ENCODE measurements at places on chromosomes 5 and 9.

DNA sequence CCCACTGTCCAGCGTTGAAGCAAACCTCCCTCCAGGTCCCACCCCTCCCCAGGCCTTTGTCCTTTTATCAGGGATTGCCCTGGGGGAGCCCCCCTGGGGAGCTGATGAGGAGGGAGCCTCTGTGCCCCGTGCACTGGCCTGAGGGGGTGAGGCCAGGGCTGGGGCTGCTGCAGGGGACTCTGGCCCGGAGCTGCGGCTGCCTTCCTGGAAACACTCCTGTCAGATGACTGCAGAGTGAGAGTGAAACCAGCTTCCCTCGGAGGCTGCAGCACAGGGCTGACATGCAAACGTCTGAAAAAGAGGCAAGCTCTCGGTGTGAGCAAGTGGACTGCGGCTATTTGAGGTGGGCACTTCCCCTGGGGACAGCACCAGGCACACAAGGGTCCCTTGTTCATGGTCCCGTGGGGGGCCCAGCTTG lies 4.6 kb upstream of the TRAF2 start:
- no peak for DNase-seq

GRCh38 chr5:6396836-6397535 lies 18.6 kb upstream of the MED10 start:
- no peak for DNase-seq

GRCh38 chr5:169431386-169431785 lies 130.4 kb upstream of the SLIT3 start:
- DNase-seq: no peak

GRCh38 chr9:133512253-133513213 lies 12.2 kb downstream of the MYMK start:
- no peak for DNase-seq

GRCh38 chr9:121321016-121321503 lies 49.0 kb downstream of the STOM start:
- no peak for DNase-seq

DNA sequence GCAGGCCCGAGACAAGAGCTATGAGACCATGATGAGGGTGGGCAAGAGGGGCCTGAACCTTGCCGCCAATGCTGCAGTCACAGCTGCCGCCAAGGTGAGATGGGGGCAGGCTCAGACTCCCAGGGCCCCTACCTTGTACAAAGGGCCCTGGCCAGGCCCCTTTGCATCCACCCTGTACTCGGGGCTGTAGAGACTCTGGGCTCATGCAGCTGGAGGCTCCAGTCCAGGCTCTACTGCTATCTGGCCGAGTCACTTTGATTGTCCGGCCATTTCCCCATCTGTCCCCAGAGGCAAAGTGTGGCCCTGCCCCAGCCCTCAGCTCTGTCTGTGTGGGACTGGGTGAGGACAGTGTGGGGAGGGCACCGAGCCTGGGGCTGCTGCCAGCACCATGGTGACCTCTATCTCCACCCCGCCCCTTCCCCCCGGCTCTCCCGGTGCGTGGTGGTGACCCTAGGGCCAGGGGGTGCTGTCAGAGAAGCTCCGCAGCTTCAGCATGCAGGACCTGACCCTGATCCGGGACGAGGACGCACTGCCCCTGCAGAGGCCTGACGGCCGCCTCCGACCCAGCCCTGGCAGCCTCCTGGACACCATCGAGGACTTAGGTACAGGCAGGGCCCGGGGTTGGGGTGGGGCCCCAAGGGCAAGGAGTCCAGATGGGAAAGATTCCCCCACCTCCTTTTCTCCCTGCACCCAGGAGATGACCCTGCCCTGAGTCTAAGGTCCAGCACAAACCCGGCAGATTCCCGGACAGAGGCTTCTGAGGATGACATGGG lies 6.1 kb downstream of the REEP2 start:
- no peak for DNase-seq

GRCh38 chr5:75236322-75237316 lies at the start of gene ANKRD31:
ANKRD31 (minus strand) TSS chr5:75236878; CDS start chr5:75236686, 192 bp downstream.
- peak; percentile 93 for DNase-seq

GRCh38 chr5:43236653-43237355 lies 44.8 kb downstream of the NIM1K start:
- DNase-seq: no peak

- DNase-seq: no peak
These were observed 120.9 kb downstream of the SSBP2 start for GRCh38 chr5:81629986-81630385.

GRCh38 chr5:57172466-57173318 lies 1.2 kb upstream of the GPBP1 start:
- peak; percentile 18 for DNase-seq

DNA sequence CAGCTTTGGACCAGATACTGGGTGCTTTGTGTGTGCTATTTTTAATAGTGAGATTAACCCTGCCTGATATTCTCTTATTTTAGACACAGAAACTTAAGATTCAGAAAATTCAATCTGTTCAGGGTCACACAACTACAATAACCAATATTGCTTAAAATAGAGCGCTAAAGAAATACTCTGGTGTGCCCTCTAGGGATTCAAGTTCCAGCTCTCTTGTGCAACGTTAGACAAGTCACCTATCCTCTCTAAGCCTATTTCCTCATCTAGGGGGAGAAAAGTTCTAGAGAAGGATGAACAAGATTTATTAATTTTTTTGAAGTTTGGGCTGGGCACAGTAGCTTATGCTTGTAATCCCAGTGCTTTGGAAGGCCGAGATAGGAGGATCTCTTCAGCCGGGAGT lies 2.1 kb upstream of the SCAI start:
- DNase-seq: no peak

DNA sequence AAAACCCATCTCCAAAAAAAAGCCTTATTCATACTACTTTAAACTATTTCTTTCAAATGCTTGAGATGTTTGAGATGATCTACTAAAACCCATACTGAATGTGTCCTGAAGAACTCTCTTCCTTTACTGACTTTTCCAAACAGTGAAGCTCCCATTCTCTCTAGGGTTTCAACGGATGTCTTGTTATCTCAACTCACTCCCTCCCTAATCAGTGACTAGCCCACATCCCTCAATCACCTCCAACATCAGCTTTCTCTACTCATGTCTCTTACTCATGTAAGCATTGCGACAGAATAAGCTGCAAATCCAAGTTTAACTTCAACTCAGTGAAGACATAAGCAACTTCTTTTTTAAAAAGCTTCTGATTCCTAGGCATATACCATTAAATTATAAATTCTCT lies 42.1 kb downstream of the WDR41 start:
- no peak for DNase-seq

DNA sequence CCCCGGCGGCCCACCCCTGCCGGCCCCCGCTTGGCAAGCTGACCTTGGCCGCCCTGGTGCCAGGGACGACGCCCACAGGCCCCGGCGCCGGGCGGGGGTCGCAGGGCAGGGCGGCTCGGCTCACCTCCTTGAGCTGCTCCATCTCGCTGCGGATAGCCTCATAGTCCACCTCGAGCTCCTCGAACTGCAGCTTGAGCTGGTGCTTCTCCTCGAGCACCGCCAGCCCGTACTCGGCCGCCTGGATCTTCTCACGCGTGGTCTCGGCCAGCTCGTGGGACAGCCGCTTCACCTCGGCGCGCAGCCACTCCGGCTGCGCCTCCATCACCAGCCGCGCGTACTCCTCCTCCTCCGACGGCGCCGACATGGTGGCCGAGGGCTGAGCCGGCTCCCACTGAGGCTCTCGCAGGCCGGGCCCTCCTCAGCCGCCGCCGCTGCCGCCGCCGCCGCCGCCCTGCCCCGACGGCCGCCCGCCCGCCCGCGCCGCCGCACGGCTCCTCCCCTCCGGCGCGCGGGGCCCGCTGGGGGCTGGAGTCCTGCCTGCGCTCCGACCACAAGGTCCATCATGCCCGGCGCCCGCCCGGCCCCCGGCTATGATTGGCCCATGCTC lies at the start of gene BICD2:
TSS of gene BICD2 (minus strand) at position 453 of the 607 bp plus-strand sequence. CDS start at position 364, 89 bp downstream.
- no peak for DNase-seq

GRCh38 chr5:140362311-140362710 lies 2.3 kb downstream of the SLC4A9 start:
- DNase-seq: no peak

DNA sequence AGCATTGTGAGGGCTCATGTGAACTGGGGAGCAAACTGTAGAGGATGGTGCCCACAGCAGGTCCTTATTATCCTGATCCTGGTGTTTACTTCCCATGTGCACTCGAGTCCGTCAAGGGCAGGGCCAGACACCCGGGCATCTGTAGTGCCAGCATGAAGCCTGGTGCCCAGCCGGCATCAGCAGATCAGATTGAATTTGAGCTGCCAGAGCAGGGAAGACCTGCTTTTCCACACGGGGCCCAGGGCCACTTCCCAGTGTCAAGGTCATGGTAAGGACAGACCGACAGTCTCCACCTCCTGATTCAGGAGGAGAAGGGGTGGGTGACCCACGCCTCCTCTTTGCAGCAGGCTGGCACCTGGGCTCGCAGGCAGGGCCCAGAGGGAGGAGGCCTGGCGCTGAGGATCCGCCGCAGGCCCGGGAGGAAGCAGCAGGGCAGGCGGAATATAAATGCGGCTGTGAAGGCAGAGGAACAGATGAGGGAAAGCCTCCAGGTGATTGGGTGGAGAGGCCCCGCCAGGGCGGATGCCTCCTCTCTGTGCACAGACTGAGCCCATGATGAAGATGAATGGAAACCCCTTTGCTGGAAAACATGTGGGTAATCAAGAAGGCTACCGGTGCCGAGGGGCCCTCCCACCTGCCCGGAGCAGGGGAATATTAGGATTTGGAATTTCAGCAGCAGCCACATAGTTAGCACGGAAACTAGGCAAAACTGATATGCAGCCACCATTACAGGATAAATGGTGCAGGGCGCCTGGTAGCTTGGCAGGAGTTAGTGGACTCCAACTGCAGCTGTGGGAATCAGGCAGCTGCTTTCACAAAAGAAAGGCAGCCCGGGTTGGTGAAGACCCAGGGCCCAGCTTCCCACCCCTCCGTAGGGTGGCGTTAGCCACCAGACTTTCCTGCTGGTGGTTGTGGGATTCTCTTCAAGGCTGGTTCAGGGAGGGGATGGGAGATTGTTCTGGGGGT lies 114.9 kb downstream of the GAPVD1 start:
- no peak for DNase-seq

GRCh38 chr9:108182950-108183381 lies 672.8 kb downstream of the ACTL7B start:
- DNase-seq: no peak

GRCh38 chr5:33857037-33857436 lies 34.8 kb downstream of the ADAMTS12 start:
- no peak for DNase-seq

GRCh38 chr5:105782501-105782900 lies 1888.2 kb downstream of the EFNA5 start:
- DNase-seq: no peak

- DNase-seq: peak; percentile 96
These were observed 42.7 kb downstream of the SH3PXD2B start for GRCh38 chr5:172411484-172412072.

DNA sequence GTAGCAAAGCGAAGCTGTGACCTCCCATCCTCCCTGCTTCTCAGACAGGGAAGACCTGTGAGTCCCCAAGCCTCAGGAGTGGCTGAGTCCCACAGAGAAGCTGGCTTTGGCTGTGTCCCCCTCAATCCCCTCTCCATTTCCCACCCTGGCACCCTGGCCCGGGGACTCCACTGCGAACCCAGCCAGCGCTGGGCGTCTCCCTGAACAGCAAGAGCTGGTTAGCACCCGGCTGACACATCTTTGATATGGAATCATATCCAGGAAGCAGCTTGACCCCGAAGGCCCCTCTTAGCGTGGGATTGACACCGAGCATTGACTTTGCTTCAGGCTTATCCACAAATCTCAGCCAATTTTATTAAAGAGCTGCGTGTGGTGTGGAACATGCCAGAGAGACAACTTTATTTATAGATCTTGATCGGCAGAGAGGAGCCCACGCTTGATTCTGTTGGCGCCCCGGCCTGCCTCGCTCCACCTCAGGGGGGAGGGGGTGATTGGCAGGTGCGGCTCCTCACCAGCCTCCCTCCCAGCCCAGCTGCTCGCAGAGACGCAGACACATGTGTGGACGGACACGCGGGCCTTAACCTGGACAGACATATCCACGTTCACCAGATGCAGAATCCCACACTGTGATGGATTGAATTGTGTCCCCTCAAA lies 120.7 kb upstream of the MVB12B start:
- no peak for DNase-seq

GRCh38 chr9:93129691-93130500 lies 4.2 kb downstream of the NINJ1 start:
- DNase-seq: no peak

DNA sequence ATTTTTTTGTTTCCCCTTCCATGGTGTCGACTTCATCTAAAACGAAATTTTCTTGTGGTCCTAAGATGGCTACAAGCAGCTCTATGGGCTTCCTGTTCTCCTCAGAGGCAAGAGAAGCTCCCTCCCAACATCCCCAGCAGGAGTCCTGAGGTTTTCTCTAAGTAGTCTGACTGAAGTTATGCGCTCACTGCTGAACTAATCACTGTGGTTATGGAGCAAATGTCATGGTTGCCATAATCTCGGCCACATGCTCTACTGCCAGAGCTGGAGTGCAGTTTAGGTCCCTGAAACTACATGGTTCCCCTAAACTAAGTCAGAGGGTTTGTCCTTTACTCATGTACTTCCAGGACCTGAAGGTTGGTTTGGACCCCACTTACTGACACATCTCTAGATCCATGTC lies 68.0 kb upstream of the MAMDC2 start:
- DNase-seq: no peak

DNA sequence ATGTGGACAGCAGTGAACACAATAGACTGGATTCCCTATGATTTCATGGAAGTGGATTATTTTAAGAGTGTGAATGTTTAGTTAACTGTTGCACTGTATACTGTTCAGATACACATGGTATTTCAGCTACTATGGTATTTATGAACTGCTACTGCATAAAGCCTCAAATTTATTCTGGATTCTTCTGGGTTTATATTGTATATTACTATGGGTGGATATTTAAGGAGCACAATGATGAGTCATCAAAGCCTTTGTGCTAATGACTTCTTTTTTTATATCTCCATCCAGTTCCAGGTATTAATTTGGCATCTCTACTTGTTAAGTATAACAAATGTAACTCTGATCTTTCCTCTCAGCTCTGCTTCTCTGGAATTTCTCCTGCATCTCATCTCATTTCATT lies 6.8 kb downstream of the KDM4C start:
- no peak for DNase-seq

GRCh38 chr9:77677957-77678535 lies 29.9 kb upstream of the GNA14 start:
- no peak for DNase-seq

- DNase-seq: no peak
These were observed 122.7 kb upstream of the LPAR1 start for GRCh38 chr9:111161015-111161415.
